AG04449 (cell line): ENCODE measurements at places on chromosomes 13 and 19.

- DNase-seq, result no peak
These were observed at the start of gene KCTD4 for GRCh38 chr13:45200701-45201232. Gene KCTD4, minus strand, starts transcription at chr13:45201045. Its CDS starts 6,478 bp downstream, at chr13:45194567.

GRCh38 chr13:39957868-39958677, 302.6 kb downstream of the COG6 start:
- no peak for DNase-seq

GRCh38 chr19:21940684-21941083, 70.1 kb downstream of the ZNF208 start:
- no peak for DNase-seq

- no peak for DNase-seq
These were observed 9.5 kb upstream of the URAD start for GRCh38 chr13:27997904-27998522.

GRCh38 chr19:28632371-28633080, 580.4 kb downstream of the UQCRFS1 start:
- DNase-seq, result no peak
